ENCODE measurements at places on chromosomes 3 and 15. TPM values are rescaled to one million over a fixed set of nuclear protein-coding genes. Genes with fewer than 3 reads are reported as not detected.

The GXYLT2 gene
- total RNA-seq, result 6.0 TPM

The CD80 gene
- total RNA-seq, result not detected

The PLA2G4E gene
- total RNA-seq, result not detected

The VILL gene
- total RNA-seq, result 0.07 TPM

The NLGN1 gene
- 0.72 TPM for total RNA-seq

DNA sequence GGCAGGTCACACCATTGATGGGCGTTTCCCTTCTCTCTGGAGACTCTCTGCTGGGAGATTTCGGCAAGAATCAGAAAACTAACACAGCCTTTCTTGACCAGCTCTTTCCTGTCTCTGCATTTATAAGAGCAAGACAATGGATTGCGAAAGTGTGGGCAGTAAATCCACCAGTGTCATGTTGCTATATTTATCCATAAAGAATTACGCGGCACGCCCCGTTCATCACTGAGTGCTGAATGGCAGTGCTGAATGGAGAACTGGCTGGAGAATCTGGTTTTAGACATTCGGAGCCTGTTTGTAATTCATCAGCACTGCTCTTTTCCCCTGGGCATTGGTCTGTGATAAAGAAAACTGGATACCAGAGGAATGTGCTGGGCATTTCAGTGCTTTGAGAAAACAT lies 2.0 kb upstream of the CEMIP start:
- DNase-seq, result peak; percentile 49

DNA sequence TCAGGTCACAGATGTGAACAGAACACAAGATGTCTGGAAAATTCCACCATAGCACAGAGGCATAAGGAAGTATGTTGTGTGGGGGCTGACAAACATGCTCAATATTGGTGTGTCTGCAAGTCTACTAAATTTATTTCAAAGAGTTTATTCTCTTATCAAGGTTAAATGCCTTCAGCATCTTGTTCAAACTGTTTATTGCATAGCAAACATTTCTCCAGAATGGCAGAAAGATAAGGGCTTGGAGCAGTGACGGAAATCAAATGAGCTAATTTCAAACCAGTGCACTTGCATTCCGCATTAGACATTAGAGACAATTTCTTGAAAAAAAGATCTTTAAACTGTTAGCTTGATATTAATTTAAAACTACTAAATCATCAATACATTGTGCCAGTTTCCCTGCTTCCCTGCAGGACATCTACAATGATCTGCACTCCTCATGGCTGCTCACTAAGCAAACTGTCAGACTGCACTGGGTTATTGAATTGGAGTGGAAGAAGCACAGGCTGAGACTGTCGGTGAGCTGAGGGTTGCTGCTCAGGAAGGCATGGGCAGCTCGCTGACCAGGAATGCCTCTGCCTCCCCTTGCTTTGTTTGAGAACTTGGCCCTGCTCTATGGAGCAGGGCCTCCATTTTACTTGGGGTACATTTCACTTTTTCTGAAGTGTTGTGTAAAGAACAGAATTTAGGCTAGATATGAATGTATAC lies 89.4 kb downstream of the KCNAB1 start:
- DNase-seq, result no peak

GRCh38 chr3:67495751-67496150 lies 158.7 kb downstream of the SUCLG2 start:
- DNase-seq, result no peak

DNA sequence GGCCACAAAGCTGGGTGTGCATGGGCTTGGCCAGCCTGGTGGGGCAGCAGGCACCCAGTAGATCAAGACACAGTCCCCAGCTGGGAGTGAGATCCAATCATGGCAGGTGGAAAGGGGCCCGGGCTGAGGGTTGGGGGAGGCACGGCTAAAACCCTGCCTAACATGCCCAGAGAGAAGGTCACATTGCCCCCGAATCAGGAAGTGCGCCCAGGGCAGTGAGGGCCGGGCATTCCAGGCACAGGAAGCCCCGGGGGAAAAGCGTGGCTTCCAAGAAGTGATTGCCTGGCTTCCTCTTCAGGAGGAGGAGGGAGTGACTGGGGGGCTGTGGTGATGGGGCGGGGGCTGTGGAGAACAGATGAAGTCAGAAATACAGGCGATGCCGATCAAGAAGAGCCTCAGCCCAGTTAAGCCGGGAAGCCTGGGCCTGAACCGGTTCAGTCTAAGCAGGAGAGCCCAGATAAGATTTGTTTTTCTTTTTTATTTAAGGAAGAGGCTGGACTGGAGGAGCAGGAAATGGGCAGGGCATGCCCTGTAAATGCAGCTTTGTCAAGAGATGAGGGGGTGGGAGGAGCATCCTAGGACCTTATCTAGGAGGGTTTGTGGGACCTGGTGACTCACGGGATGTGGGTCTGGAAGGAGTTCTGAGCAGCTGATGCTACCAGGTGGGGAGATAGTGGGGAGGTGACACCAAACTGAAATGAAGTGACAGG lies 83.9 kb downstream of the CHSY1 start:
- peak; percentile 99 for DNase-seq

DNA sequence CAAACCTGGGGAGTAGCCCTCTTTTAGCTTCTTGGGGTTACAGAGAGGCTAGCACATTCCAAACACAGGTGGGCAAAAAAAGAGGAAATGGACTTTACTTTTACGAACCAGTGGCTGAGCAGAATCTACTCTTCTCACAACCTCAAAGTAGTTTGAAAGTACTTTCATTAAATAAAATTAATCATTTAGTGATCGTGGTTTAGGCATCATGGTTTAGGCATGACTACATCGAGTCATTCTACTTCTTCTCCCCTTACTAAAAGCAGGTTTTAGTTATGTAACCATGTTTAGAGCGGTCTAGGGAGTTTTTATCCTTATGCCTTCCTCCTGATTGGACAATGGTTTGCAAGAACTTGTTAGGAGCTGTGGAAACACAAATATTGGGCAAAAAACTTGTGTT lies 2.5 kb upstream of the GREM1 start:
- DNase-seq, result no peak

All from A172 (cell line).